Stimulated activated CD4-positive, alpha-beta T cell treated with anti-CD3 and anti-CD28 coated beads, Interleukin-2, amount 100 ng/mL, for 4 hours (primary cell): ENCODE measurements at places on chromosomes 5 and 9.

DNA sequence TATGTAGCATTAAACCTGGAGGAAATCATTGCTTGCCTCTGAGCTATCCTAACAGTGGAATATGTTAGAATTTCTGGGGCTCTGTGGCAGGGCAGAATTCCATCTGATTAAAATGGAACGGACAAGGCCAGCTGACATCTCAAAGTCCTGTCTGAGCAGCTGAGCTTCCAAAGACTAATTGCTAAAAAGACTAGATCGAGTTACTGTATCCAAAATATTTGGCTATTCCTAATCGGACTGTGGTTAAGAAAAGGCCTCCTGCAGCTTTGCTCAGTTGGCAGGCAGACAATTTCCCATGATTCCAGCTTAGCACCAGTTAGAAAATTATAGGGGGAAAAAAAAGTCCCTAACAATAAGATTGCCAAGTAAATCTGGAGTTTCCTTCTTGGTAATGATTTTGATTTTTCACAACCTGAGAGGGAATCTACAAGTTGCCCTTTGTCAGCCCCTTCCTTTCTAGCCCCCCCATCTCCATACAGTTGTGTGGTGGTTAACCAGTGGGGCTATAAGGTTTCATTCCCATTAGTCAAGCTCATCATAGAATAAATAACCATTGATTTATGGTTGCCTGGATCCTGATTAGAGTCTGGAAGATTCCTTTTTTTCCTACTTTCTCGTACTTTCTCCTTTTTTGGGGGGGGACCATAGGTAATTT lies 26.4 kb downstream of the PTGR1 start:
- DNase-seq = no peak

DNA sequence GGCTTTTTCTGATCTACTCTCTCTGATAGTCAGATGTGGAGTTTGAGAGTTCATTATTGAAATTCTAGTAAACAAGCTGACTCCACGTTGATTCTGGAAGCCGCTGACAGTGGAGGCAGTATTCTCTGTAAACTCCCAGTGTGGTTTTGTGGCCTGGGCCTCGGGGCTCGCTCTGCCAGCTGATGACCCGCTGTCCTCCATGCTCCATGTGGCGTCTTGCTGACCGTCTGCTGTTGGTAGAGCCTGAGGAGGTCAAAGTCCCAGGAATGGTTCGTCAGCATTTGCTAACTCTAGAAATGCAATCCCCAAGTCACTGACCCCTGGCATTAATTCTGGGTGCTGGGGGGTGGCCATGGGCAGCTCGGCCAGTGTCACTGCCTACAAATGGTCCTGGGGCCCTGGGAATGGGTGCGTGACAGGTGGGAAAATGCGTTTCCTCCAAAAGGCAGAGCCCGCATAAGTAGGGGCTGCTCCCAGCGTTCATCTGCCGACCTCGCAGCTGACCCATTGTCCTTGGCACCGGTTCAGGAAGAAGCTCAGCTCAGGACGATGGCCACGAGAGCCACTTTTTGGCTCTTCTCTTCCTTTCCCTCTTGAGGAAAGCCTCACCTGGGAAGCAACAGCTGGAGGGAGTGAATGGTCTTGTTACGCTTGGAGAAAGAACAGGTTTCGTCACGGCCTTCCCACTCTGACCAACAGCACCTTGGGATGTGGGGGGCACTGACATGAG lies 55.1 kb downstream of the MRPL36 start:
- no peak for DNase-seq

DNA sequence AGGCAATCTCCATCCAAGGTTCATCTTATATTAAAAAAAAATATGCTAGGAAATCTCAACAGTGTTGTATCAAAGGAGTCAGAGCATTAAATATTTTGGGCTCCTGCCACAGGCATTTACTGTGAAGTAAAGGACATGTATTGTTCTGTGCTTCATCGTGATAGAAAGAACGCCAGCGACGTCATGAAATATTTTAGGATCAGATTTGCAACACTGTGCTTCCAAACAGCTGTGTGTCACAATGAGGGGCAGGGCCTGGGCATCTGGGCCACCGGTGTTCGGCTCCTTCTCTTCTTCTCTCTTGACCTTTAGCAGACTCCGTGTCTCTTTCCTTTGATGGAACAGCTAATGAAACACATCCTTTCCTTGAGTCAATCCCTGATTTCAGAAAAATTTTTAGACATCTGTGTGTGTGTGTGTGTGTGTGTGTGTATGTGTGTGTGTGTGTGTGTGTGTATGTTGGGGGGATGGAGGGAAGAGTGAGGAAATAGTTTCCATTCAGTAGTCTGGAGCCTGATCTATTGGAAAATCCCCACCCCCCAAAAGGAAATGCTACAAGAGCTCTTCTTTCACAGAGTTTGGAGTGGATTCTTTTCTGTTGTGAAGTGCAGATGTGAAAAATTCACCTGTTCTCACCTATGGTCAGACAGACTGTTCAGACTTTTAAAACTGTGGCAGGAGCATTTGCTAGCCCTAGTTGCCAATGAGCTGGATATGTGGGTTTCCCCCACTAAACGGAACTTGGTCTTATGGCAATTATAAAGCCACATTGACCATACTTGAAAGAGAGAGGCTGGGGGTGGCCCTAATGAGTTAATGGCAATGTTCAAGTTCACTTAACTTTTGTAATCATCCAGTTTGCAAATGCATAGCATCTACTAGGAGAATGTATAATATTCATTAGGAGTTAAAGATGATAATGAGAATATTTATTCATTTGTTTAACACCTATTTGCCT lies 18.1 kb upstream of the TNC start:
- DNase-seq = no peak

- no peak for DNase-seq
Observed at GRCh38 chr5:14716755-14717752, 52.5 kb downstream of the OTULIN start.

DNA sequence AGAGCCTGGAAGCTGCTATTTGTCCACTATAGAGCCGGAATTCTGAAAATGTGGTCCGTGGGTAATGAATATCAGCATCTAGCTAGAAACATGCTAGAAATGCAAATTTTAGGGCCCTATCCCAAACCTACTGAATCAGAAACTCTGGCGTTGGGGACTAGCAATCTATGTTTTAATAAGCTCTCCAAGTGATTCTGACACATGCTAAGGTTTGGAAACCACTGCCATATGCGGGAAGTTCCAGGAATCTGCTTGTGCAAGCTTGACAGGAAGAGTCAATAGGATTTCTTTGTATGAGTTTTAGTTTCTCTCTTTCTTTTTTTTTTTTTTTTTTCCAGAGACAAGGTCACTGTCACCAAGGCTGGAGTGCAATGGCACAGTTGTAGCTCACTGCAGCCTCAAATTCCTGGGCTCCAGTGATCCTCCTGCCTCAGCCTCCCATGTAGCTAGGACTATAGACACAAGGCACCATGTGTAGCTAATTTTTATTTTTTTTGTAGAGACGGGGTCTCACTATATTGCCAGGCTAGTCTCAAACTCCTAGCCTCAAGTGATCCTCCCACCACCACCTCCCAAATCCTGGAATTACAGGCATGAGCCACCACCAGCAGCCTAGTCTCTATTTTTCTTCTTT lies 26.4 kb upstream of the CARNMT1 start:
- DNase-seq = no peak

- DNase-seq = no peak
Observed at GRCh38 chr5:34555699-34556508, 100.2 kb upstream of the RAI14 start.

GRCh38 chr5:43068037-43068436 lies 27.9 kb upstream of the ANXA2R start:
- no peak for DNase-seq

DNA sequence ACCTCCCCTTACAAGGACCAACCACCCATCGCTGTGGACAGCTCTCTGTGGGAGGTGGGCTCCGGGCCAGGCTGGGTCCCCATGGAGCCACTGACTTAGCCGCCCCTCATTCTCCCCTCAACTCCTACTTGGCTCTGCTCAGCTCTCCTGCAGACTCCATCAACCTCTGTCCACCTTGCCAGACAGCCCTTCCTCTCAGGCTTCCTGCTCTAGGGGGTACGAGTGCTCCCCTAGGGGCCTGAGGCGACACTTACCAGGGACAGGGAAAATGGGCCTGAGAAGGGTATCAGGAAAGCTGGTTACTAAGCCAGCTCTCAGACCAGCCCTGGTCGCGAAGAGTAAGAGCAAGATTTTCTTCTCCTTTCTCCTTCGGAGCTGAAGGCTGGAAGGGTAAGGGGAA lies 43.9 kb downstream of the SHB start:
- DNase-seq = no peak

GRCh38 chr9:7118633-7119032 lies 360.9 kb downstream of the KDM4C start:
- no peak for DNase-seq

DNA sequence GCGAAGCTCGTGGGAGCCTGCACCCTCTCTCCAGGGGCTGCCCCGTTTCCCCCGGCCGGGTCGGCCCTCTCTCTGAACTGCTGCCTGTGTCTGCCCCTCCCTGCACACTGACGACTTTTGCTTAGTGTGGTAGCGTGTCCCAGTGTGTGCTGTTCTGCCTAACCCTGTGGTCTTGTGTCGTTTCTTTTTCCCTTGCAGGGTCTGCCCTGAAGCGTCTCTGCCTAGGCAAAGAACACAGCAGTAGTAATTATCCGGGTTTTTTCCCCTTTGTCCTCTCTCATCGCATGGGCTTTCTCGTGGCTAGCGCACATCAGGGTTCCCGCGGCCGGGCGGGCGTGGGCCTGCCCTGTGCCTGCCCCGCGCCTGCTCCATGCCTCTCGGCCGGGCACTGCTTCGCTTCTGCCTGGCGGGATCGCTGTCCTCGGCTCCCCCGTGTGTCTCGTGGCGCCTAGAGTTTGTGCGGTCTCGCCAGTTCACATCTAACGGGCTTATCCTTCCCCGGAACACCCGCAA lies 122.7 kb downstream of the WNK2 start:
- DNase-seq = no peak

- no peak for DNase-seq
Observed at GRCh38 chr5:178203670-178204181, 607 bp upstream of the HNRNPAB start.

DNA sequence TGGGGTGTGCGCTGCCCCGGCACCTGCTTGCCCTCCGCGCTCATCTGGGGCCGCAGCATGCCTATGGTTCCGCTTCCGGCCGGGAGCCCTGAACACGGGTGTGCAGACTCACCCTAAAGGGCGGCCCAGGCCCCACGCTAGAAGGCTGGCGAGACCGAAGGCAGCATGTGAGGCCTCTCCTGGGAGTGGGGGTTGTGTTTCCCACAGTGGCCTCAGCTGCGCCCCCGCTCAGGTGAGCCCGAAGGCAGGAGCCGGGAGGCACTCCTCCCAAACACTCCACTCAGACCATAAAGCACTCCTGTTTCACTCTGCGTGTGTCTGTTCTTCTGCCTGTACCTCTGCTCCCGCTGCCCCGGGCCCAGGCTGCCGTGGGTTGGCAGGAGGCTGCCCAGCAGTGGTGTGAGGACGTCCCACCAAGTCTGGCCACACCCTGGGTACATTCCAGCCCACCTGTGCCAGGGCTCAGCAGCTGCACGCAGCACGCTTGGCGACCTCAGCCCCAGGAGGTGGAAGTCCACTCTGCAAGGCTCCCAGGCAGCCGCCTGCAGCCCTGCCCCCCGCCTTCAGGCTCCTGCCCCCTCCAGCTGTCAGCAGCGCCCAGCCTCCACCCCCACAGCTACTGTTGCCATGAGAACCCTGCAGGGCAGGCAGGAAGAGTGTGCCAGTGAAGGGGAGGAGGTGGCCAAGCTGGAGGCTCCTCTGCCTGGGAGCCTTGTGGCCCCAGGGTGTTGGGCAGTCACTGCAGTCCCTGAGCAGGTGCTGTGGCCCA lies 1.2 kb upstream of the AJM1 start:
- no peak for DNase-seq

DNA sequence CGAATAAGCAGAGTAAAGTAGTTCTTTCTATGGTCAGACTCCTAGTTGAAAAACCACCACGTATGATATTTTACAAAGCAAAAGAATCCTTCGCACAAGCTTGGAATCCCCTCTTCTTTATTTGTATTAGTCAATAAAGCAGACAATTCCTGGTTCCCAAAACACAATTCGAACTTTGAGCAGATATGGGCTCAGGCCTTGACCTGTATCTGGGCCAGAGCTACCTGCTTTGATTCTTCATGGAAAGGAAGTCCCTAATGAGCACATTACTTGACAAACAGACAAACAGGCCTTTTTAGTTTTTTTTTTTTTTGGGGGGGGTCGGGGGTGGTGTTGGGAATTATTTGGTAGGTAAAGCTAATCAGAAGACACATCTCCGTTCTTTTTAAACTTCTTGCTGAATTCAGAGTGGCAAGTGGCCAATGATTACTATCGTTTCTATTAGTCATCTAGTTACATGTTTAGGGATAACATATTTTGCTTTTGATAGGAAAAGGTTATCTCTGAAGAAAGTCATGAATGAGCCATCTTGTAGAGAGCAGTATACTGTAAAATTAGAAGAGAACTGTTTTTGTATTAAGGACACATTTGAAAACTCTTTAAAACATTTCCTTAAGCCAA lies 116.6 kb upstream of the HMHB1 start:
- no peak for DNase-seq

- DNase-seq = no peak
Observed at GRCh38 chr5:154368041-154368800, 77.6 kb upstream of the SAP30L start.

DNA sequence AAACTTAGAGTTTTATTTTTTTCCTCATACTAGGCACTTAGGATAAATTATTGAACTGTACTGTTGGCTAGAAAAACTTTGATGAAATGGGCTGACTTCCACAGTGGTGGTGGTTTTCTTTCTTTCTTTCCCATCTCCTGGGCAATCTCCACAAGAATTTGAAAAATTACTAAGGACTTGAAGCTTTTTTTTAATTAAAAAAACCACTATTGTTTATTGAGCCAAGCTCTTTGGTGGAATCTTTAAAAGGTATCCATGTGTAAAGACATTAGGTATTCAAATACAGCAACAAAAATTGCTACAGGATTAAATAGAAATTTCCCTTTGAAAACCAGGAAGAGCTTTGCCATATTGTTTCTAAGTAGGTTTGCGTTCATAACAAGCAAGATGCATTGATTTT lies 14.1 kb downstream of the MARCHF6 start:
- no peak for DNase-seq
